ENCODE measurements at places on chromosomes 2 and 18. TPM values are rescaled to one million over a fixed set of nuclear protein-coding genes. Genes with fewer than 3 reads are reported as not detected.

DNA sequence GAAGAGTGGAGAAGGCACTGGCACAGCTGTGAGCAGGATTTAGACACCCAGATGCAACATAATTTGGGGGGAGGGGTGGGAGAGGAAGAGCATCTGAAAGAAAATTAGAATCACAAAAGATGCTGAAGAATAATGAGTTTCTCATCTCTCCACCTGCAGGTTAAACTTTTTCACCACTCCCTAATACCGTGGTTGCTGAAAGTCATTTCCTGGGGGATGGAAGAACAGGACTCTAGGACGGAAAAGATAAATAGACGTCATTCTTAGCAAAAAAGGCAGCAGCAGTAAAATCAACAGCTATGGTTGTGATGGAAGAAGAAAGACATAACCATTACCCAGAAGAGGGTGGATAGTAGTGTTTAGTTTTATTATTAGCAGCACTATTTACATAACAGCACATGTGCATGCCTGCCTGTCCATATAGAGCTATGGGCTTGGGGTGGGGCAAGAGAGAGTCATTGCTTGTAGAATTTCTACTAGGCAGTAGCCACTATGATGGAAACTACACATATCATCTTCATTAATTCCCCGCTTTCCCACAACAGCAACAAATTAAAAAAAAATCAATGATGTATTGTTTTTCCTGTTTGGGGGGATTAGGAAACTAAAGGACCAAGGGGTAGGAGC, 212.2 kb downstream of the TRIB2 start:
- peaks cover 19% of the 10 kb centered on the region for H3K27me3 ChIP-seq
- H3K4me3 ChIP-seq: no peak overlapping the region
- no peak for DNase-seq
- no peak overlapping the region for H3K27ac ChIP-seq
- peaks cover 8% of the 10 kb centered on the region for H3K4me1 ChIP-seq

- peak overlapping the region; percentile 38 for H3K4me3 ChIP-seq
- no peaks in the 10 kb centered on the region for H3K27me3 ChIP-seq
- DNase-seq: peak; percentile 61
- peaks cover 74% of the 10 kb centered on the region for H3K4me1 ChIP-seq
- peak overlapping the region; percentile 83 for H3K27ac ChIP-seq
- H3K36me3 ChIP-seq: peaks cover 89% of the 10 kb centered on the region
These were observed 13.9 kb downstream of the ARPC2 start for GRCh38 chr2:218230882-218231281.

- peaks cover 2% of the 10 kb centered on the region for H3K27me3 ChIP-seq
- H3K4me3 ChIP-seq: no peak overlapping the region
- no peak overlapping the region for H3K27ac ChIP-seq
- peaks cover 39% of the 10 kb centered on the region for H3K4me1 ChIP-seq
- DNase-seq: no peak
These were observed 20.8 kb downstream of the RASGRP3 start for GRCh38 chr2:33497221-33497650.

Gene DHRS9
- total RNA-seq: not detected
